Activated naive CD4-positive, alpha-beta T cell treated with anti-CD3 and anti-CD28 coated beads for 36 hours (primary cell): ENCODE measurements at places on chromosomes 5 and 9. TPM values are rescaled to one million over a fixed set of nuclear protein-coding genes. Genes with fewer than 3 reads are reported as not detected.

ZNF462 gene
- 0.40 TPM for total RNA-seq

DNA sequence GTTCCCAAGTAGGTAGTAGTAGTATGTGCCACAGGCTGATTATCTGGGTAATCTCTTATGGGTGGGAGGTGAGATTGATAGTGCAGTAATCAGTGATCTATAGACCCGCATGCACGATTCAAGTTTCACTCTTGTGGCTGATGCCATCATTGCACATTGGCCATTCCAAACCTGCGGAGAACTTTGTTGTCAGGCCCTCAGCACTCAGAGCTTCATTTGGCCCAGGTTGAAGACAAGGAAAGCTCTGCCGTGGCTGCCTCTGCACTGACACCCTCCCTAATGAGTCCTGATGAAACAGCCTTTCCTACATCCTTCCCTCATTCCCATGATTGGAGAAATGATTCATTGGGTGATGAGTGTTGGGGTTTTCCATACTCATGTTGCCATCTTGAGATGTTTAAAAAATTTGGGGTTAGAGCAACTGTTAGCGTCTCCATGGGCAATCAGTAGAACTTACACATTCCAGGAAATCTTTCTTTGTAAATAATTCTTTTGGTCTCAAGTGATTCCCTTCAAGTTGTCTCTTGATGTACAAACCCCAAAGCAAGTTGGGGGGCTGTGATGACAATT is 22.9 kb downstream of the PROP1 start:
- no peak overlapping the region for H3K27ac ChIP-seq
- no peaks in the 10 kb centered on the region for H3K4me1 ChIP-seq
- H3K36me3 ChIP-seq: no peaks in the 10 kb centered on the region
- DNase-seq: no peak
- no peak overlapping the region for H3K4me3 ChIP-seq

- no peak overlapping the region for H3K4me3 ChIP-seq
- H3K27me3 ChIP-seq: peaks cover 40% of the 10 kb centered on the region
- DNase-seq: peak; percentile 84
- H3K27ac ChIP-seq: no peak overlapping the region
- H3K36me3 ChIP-seq: no peaks in the 10 kb centered on the region
Measured at GRCh38 chr5:173293817-173294672, 34.2 kb downstream of the STC2 start.

DNA sequence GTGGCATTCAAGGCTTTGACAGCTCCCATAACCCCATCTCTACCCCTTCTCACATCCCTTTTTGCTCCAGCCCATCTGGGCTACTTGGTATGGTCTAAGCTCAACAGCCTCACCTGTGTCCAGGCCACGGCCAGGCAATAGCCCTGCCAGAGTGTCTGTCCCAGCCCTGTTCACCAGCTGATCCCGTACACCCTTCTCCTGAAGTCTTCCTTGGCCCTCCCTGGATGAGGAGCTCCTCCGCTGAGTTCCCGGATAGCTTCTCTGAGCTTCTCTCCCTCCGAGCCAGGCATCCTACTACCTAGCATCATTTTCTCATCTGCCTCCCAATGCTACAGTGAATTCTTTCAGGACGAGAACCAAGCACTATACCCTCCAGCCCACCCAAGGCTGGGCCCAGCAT is 208.2 kb downstream of the DAB2IP start:
- no peak overlapping the region for H3K27ac ChIP-seq
- no peak overlapping the region for H3K4me3 ChIP-seq
- H3K27me3 ChIP-seq: no peaks in the 10 kb centered on the region
- DNase-seq: no peak

- H3K4me3 ChIP-seq: no peak overlapping the region
- no peak for DNase-seq
- H3K27ac ChIP-seq: no peak overlapping the region
Measured at GRCh38 chr5:32707418-32707997, 3.6 kb upstream of the NPR3 start.

DNA sequence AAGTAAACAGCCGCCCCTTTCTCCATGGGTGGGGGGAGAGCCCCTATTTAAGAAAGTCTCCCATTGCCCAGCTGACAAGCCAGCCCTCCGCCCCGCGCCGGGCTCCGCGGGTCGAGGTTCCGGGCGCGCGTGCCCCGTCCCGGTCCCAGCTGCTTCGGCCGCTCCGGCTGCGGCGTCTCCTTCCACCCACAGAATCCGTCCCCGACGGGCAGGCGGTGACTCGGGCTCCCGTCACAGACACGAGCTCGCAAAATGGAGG is 223 bp downstream of the NR3C1 start:
- peak overlapping the region; percentile 82 for H3K27ac ChIP-seq
